Small intestine (tissue), 16 donors: ENCODE measurements at places on chromosomes 5 and 9. TPM values are rescaled to one million over a fixed set of nuclear protein-coding genes. Genes with fewer than 3 reads are reported as not detected.

The NPR3 gene
- polyA plus RNA-seq, result 6.8 TPM

The THBS4 gene
- not detected for polyA plus RNA-seq

The TMEM232 gene
- polyA plus RNA-seq, result 2.5 TPM

The CNTLN gene
- polyA plus RNA-seq, result 0.54 TPM

The PCDHA5 gene
- 0.07 TPM for polyA plus RNA-seq

The GABRP gene
- polyA plus RNA-seq, result 3.4 TPM

The OGN gene
- polyA plus RNA-seq, result not detected

The CCDC112 gene
- polyA plus RNA-seq, result 7.2 TPM

The CNTFR gene
- polyA plus RNA-seq, result 8.7 TPM

The FBP1 gene
- 1,158 TPM for polyA plus RNA-seq

The ANKRD31 gene
- 0.22 TPM for polyA plus RNA-seq

The SLC25A2 gene
- 0.15 TPM for polyA plus RNA-seq

The PDCD1LG2 gene
- 0.42 TPM for polyA plus RNA-seq

The LRRTM2 gene
- polyA plus RNA-seq, result not detected

The PCAT7 gene
- polyA plus RNA-seq, result 0.54 TPM

The ARHGEF28 gene
- 1.1 TPM for polyA plus RNA-seq

The HACD4 gene
- 2.9 TPM for polyA plus RNA-seq

The TYRP1 gene
- 0.22 TPM for polyA plus RNA-seq

The RUFY1 gene
- 37.6 TPM for polyA plus RNA-seq

The TAF7 gene
- 58.8 TPM for polyA plus RNA-seq

The TMEM252 gene
- polyA plus RNA-seq, result not detected

The TAF11L10 gene
- polyA plus RNA-seq, result not detected

The CACFD1 gene
- polyA plus RNA-seq, result 31.4 TPM

The TLX3 gene
- not detected for polyA plus RNA-seq

The POU4F3 gene
- 0.04 TPM for polyA plus RNA-seq

The CDO1 gene
- 1.1 TPM for polyA plus RNA-seq

The LCN9 gene
- polyA plus RNA-seq, result not detected

The URM1 gene
- 67.4 TPM for polyA plus RNA-seq

The MOB3B gene
- 18.1 TPM for polyA plus RNA-seq

The LCN15 gene
- polyA plus RNA-seq, result 38.5 TPM

The PARP8 gene
- 6.5 TPM for polyA plus RNA-seq

The PDE8B gene
- 0.22 TPM for polyA plus RNA-seq

The SOHLH1 gene
- not detected for polyA plus RNA-seq

The PAEP gene
- not detected for polyA plus RNA-seq

The LCP2 gene
- 9.2 TPM for polyA plus RNA-seq

The AGXT2 gene
- polyA plus RNA-seq, result 47.0 TPM

The PIGO gene
- 23.8 TPM for polyA plus RNA-seq

The QSOX2 gene
- polyA plus RNA-seq, result 2.7 TPM

The ARID3C gene
- not detected for polyA plus RNA-seq

The DNAI1 gene
- not detected for polyA plus RNA-seq
